Amniotic epithelial cell (primary cell): ENCODE measurements at places on chromosomes 12 and 14.

DNA sequence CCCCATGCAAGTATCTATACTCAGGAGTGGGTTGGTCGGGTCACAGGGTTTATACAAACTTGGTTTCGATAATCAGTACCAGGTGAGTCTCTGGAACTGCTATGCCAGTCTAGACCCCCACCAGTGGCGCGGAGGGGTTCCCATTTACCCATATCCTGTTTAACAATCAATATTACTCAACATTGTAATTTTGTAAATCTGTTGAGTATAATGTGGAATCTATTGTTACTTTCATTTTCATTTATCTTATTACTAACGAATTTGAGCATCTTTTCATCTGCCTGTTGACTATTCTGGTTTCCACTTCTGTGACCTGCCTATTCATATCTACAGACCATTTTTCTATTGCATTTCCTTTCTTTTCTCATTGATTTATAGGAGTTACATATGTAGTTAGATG, 275.2 kb upstream of the CRY1 start:
- DNase-seq: no peak

DNA sequence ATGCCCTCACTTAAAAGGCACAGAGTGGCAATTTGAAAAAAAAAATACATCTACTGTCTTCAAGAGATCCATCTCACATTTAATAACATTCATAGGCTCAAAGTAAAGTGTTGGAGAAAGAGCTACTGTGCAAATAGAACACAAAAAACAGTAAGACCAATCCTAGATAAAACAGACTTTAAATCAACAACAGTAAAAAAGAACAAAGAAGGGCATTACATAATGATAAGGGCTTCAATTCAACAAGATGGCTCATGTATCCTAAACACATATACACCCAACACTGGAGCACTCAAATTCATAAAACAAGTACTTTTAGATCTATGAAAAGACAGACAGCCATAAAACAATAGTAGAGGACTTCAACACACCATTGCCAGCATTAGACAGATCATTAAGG, 93.6 kb upstream of the PCED1B start:
- DNase-seq: no peak

DNA sequence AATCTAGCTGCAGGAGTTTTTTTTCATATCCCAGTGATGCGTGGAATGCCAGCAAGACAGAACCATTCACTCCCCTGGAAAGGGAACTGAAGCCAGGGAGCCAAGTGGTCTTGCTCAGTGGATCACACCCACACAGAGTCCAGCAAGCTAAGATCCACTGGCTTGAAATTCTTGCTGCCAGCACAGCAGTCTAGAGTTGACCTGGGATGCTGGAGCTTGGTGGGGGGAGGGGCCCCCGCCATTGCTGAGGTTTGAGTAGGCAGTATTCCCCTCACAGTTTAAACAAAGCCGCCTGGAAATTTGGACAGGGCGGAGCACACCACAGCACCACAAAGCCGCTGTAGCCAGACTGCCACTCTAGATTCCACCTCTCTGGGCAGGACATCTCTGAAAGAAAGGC, 86.9 kb upstream of the STXBP6 start:
- DNase-seq: no peak

- peak; percentile 75 for DNase-seq
Measured at GRCh38 chr12:76529226-76529918, 30.2 kb downstream of the OSBPL8 start.

GRCh38 chr14:63045612-63046320, 508 bp upstream of the KCNH5 start:
- peak; percentile 16 for DNase-seq

GRCh38 chr12:47190905-47191304, 111.1 kb upstream of the AMIGO2 start:
- no peak for DNase-seq

DNA sequence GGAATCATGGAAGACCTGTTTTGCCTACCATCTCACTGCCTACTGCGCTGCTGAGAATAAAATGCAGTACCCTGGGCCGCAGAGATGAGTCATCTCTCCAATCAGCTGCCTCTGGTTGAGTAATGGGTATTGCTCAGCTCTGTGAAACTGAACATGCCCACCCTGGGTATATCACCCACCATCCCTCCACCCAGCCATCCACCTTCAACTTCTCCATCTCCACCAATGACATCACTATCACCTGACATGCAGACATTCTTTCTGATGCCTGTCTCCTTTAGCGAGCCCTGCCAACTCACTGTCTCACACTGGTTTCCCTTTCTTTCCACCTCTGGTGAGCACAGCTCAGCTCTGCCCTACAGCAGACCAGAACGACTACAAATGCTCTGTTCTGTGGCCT, 33.6 kb downstream of the E2F7 start:
- DNase-seq: peak; percentile 77

- DNase-seq: peak; percentile 60
Measured at GRCh38 chr12:54012631-54013409, 4.0 kb downstream of the HOXC8 start.

DNA sequence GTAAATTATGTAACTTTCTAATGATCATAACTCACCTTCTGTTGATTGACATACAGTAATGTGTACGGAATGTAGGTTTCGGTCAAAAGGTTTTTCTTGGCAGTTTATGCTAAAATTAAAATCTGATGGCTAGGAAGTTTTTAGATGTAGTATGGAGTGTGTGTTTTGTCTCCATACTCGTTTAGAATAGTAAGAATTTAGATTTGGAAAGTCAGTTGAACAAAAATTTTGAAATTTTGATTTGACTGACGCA, 859 bp downstream of the PALS1 start:
- DNase-seq: no peak

- DNase-seq: peak; percentile 35
Measured at GRCh38 chr14:20343862-20344220, 406 bp downstream of the PARP2 start.

DNA sequence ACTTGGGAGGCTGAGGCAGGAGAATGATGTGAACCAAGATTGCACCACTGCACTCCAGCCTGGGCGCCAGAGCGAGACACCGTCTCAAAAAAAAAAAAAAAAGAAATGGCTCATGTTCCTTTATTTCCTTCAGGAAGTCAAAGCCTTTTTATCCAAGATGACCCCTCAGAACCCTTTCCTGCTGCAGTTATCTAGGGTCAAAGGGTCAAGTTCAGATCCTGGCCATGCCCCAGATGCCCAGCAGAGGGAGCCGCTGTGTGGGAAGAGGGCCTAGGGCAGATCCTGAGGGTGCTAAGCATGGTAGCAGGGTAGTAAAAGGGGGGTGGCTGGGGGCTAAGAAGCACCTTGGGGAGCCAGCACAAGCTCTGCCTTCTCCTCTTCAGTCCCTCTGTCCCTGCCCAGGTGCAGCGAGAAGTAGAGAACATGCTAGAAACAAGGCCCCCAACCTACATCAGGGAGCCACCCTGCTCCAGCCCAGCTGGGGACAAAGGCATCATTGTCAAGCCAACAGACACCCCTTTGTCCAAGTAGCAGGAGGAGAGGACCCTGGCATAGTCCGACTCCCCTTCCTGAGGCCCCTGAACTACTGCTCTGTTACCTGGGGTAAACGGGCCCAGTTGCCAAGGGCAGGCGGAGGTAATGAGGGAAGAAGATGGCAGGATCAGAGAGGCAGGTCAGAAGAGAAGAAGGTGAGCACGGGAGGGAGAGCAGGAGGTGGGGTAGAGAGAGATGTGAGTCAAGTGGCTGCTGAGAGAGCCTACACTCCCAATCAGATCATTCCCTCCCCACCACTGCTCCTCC, 6.5 kb downstream of the NFE2 start:
- DNase-seq: peak; percentile 38

DNA sequence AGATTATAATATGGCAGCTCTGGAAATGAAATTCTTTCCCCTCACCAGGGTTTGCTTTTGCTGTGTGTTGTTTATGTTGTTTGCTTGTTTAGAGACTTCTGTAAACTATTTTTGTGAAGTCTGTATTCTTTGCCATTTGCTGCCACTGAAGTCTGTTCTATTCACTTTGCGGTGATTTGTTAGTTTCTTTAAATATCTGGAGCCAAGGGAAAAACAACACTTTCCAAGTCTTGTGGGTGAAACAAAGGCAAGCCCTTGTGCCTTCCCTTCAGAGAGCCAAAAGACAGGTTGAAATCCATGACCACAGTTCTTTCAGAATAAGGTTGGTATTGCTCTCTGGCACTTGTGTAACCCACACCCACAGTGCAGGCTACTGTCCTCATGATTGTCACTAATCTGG, 59.5 kb upstream of the RNU6-7 start:
- DNase-seq: no peak

DNA sequence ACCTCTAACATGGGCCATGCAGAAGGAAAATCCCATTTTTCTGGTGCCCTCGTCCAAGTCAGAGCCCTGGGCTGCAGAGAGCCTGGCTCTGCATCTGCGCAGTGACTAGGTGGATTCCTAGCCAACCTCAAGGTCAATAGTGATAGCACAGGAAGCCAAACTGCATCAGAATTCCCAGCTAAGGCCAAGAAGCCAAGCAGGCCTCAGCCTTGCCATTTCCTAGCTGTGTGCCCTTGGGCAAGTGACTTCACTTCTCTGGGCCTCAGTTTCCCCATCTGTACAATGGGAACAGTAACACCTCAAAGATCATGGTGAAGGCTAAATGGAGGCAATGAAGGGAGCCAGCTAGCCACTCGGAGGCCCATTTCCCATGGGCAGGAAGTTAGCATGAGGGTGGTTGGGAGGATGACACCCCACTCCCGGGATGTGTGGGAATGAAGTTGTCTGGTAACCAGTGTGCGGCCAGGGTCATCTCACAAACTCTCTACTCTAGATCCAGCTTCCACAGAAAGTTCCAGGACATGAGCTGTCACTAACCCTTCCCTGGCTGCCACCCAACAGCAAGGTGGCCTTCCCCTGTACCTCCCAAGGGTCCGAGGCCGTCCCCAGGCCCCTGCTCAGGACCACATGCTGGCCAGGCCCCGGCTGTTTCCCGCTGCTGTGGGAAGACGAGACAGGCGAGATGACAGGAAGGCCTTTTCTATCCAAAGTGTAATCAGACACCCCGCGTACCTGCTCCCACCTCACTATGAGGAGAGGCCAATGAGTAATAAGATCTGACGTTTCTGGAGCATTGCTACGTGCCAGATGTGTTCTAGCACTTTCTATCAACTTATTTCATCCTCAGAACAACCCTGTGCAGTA, 125.7 kb downstream of the SCARB1 start:
- peak; percentile 53 for DNase-seq

GRCh38 chr14:100045642-100046344, 19.4 kb upstream of the EVL start:
- DNase-seq: peak; percentile 44

- DNase-seq: no peak
Measured at GRCh38 chr14:92590941-92591340, 77.4 kb downstream of the RIN3 start.

- no peak for DNase-seq
Measured at GRCh38 chr12:82132390-82132789, 225.8 kb downstream of the CCDC59 start.

- DNase-seq: peak; percentile 41
Measured at GRCh38 chr14:68589447-68590200, 203.2 kb downstream of the ZFP36L1 start.

DNA sequence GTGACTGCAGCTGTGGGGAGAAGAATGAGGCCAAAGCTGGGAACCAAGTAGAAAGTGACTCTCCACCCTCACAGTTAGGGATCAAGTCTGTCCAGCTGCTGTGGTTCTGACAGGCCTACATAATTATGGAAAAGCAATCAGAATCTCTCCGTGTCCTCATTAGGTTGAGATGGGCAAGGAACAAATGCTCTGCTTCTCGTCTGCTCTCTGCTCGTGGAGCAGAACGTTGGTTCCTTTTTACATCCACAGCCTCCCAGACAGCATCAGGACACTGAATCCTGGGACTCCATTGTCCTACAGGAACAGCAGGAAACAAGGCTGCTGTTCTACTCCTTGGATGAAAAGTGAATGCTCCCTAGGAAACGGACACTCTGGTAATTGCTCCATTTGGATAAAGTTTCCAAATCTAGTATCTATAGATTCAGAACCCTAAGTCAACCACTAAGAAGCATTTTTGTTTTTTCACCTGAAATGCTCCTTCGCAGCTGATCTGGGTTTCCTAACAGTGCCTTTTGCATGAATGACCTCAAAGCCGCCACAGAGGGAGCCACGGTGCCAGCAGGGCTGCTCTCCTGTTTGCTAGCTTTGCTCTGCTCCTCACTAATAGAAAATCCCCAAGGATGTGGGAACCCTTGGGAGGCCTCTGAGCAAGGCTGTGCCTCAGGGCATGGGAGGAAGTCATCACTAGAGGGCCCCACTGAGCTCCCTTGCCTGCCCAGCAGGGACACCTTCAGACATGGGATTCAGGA, 102.0 kb downstream of the EGLN3 start:
- peak; percentile 58 for DNase-seq

DNA sequence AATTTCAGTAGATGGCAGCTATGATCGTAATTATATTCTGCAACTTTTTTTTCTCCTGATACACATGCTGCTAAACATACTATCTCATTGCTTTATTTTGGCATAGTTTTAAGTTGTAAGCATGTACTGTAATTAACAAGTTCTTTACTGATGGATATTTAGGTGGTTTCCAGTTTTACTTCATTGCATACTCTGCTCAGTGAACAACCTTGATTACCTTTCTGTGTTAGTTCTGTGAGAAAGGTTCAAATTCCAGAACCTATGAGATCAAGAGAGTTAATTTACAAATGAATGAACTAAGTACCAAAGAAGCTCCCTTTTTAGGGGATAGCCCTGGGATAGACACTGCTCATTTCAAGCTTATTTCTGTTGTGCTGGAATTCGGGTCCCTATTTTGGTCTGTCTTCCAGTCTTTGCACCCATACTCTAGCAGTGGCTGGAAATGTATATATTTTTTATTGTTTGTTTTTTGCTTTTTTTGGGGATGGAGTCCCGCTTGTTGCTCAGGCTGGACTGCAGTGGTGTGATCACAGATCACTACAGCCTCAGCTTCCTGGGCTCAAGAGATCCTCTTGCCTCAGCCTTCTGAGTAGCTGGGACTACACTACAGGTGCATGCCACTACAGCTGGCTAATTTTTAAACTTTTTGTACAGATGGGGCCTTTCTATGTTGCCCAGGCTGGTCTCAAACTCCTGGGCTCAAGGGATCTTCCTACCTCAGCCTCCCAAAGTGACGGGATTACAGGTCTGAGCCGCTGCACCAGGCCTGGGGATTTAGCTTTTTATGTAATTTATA, 10.6 kb downstream of the PAPOLA start:
- DNase-seq: no peak

DNA sequence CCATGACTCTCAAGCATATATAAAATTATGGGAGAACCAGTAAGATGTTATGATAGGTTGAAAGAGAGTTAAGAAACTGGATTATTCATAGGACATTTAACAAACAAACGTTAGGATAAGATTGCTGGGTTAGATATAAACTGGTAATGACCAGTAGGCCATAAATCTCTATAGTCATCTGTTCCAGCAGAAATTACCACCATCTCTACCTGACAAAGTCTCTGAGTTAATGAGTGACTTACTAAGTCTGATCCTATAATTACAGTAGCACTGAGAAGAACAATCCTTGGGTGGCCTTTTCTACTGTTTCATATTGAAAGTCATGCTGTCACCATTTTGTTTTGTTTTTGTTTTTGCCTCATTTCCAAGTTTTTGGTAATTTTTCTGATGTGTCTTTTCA, 136.9 kb upstream of the CNOT2 start:
- DNase-seq: no peak

GRCh38 chr12:77204083-77204482, 138.7 kb upstream of the E2F7 start:
- DNase-seq: peak; percentile 6
